ENCODE measurements at places on chromosomes 4 and X.

- DNase-seq: no peak
Observed at GRCh38 chr4:115159141-115159540, 45.7 kb upstream of the NDST4 start.

GRCh38 chr4:92304606-92305005 is 840 bp downstream of the GRID2 start:
- no peak for DNase-seq

DNA sequence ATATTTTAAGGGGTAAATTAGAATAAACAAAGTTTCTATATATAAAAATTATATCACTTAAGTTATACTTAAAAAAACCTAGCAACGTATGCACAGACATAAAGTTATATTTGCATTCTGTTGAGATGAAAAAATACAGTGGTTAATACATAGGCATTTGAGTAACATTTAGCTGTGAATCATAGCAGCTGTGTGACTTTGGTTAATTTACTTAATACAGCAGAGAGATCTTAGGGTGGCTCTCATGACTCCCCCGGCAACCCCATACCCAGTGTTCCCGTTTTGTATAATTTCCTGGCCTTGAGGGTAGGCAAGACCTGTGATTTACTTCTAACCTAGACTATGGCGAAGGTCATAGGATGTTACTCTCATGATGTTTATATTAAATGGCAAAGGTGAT is 504.8 kb downstream of the INPP4B start:
- DNase-seq: no peak

GRCh38 chr4:41460641-41461040 is 77.3 kb upstream of the LIMCH1 start:
- no peak for DNase-seq

- peak; percentile 31 for DNase-seq
Observed at GRCh38 chr4:78971776-78972175, 32.5 kb upstream of the PAQR3 start.

GRCh38 chr4:93373893-93374860 is 454.4 kb upstream of the ATOH1 start:
- DNase-seq: no peak

DNA sequence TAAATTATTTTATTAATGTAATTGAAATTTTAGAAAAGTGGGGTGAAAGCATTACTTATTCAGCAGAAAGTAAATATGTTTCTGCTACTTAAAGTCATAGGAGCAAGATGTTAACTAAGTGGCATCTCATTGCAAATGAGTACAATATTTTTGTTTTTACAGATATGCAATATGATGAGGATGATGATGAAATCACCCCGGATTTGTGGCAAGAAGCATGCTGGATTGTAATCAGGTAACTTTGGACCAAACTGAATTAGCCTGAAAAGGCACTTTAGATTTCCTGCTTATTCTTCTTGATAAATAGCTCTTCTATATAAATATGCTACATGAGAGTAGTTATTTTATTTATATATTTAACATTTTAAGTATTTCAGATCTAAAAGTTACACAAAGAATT is 7.5 kb downstream of the POLR2B start:
- DNase-seq: no peak

- DNase-seq: no peak
Observed at GRCh38 chr4:167897116-167897515, 195.2 kb upstream of the ANXA10 start.

GRCh38 chr4:155433636-155434360 is 57.0 kb upstream of the MAP9 start:
- DNase-seq: no peak

DNA sequence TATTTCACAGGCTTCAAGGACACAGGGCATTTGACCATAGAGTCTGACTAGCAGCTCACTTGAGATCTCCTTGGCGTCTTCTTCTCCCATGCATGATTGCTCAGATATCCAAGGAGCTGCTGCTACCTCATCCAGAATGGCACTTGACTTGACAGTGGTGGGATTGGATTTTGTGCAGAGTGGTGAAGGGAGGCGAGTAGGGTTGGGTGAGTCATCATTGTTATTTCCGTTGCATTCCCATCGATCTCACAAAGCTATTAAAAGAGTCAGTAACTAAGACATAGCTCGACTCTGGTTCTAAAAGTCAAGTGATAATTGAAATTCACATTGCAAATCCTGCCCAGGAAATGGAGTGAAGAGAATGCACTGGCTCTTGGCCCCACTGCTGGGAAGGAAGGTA is 27.7 kb downstream of the NHSL2 start:
- no peak for DNase-seq

- peak; percentile 14 for DNase-seq
Observed at GRCh38 chr4:4519297-4519894, 22.5 kb downstream of the STX18 start.

DNA sequence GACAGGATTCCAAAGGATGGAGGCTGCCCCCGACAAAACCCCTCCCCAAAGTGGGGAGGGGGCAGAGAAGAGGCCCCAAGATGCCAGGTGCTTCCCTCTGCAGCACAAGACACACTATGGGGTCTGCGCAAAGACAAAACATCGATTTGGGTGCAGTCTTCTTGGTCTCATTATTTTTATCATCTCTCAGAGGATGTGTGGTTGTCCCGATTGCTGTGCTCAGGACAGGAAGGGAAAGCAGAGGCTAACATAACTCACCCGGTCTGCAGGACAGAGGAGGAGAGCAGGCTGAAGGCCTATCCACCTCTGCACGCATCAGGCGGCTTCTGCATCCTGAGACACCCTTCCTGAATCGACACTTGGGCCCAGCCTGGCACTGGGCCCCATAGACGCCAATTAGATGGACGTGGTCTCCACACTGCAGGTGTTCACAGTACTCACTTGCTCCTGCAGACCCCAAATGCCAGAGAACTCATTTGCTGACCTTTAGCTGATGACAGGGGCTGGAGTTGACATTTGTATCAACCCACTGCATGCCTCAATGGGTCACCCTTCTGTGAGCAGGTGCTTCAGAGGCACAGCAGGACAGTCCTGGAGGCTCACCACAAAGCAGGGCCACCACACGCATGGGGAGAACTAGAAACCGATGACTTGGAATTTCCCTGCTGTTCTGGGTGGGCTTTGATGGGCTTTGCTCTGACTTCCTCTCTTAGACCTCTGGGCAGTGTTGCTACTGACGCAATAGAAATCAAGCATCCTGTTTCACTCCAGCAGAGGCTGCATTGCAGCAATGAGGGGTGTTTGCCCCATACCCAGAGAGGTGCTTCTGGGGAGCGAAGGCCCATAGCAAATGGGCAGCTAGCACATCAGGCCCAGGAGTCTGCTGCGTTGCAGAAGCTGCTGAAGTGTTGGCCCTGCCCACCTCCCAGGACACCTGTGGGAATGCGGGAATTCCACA is 96.3 kb upstream of the ENPP6 start:
- peak; percentile 65 for DNase-seq

DNA sequence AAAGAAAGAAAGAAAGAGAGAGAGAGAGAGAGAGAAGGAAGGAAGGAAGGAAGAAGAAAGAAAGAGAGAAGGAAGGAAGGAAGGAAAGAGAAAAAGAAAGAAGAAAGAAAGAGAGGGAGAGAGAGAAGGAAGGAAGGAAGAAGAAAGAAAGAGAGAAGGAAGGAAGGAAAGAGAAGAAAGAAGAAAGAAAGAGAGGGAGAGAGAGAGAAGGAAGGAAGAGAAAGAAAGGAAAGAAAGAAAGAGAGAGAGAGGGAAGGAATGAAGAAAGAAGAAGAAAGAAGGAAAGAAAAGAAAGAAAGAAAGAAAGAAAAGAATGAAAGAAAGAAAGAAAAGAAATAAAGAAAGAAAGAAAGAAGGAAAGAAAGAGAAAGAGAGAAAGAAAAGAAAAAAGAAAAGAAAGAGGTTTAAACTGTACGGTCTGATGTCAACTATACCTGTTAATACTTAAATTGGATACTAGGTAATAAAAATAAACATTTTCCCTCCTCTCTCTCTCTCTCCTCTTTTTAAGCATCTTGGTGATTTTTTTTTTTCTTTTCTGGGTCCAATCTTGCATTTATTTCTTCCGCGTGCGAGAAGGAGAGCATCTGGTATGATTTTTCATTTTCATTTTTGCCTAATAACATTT is 93.8 kb downstream of the CRLF2 start:
- DNase-seq: no peak

DNA sequence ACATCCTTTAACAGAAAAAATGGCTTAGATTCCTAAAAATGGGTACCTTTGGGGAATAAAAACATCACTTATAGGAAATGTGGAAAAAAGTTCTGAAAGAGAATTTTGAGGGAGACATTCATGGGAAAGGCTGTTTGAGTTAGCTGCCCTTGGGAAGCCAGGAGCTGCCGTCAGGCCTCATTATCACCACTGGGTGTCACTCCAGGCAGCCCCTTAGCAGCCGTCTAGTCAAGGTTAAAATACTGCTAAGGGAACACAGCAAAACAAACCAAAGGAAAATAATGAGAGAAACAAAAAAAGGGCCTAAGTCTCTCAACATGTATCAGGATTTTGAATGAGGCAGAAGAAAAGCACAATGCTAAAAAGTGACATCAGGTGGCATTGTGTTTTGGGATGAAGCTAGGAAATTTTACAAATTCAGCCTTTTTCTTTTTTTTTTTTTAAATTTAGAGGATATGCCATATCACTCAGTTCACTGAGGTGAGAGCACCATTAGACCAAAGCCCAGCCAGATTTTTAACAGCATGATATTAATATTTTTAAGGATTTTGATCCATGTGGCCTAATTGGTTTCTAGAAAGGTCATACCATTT is 235.3 kb downstream of the GPAT3 start:
- DNase-seq: peak; percentile 48

DNA sequence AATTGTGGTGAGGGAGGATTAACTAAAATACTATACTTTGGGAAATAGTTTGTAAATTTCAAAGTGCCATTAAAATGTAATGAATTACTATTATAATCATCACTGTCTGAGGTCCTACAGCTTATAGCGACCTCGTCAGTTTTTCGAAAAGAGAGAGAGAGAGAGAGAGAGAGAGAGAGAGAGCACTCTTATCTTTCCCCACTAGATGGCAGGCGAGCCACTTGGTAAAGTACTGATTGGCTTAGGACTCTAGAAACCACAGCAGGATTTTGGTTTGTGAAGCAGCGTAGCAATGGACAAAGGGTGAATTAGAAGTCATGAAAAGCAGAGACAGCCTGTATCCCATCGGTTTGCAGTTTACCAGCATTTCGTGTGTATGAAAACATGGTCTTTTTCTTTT is 52.5 kb downstream of the LINC00632 start:
- DNase-seq: peak; percentile 49

- peak; percentile 1 for DNase-seq
Observed at GRCh38 chrX:147875866-147876596, 35.7 kb upstream of the FMR1 start.

GRCh38 chr4:121189326-121190215 is 25.4 kb upstream of the TNIP3 start:
- peak; percentile 58 for DNase-seq

GRCh38 chr4:54005475-54005874 is 58.9 kb downstream of the CHIC2 start:
- no peak for DNase-seq

DNA sequence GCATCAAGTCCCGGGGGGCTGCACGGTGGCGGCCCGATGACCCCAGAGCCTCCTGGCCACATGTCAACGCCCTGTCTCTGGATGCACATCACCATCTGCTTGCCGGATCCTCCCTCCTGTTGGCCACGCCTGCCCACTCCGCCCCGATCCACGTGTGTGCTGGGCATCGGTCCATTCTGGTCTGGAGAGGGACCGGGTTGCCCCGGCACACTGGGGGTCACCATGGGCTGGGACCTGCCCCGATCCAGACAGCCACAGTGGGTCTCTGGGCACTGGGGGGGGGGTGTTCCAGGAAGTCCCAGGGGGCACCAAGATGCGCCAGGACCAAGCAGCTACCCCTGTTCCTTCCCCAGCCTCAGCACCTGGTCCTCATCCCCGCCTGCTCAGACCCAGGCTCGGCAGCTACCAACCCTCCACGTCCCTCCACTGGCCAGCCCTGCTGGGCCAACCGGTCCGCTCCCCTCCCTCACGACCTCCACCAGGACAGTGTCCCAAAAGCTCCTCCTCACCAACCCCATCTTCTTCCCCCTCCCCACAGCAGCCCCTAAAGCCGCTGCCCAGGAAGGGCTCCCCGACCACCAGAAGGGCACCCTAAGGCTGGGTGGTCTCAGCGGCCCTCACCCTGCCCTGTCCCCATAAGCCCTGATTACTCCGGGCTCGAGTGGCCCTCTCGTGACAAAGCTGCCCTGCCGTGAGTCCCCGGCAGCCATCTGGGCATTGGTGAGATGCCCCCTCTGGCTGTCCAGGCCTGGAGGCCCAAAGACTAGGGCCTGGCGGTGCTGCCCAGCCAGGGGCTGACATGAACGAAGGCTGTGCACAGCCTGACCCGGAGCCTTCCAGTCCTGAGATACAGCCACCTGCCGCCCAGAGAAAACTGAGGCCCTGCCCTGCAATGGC is 4.6 kb downstream of the CTBP1 start:
- no peak for DNase-seq

DNA sequence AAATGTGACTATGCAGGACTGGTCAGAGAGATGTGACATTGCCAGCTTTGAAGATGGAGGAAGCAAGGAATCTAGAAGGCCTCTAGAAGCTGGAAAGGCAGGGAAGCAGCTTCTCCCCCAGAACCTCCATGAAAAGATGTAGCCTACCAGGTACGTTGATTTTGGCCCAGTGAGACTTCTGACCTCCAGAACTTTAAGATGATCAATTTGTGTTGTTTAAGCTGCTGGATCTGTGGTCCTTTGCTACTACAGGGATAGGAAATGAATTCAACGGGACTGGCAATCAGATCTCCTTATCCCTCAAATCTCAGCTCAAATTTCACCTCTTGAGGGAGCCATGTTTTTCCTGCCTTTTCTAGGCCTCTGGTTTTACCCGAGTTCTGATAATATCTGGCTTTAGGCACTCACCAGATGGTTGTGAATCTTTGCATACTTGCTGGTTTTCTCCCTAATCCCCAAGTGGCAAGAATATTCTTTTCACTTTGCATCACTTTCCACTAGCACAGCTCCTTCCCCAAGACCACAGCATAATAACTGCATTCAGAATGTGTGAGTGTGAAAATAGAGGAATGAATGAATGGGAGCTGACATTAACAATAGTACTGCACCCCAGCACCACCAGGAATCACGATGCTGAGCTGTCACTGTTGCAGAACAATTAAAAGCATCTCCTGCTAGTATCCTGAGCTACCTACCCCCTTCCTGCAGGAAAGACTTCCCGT is 25.5 kb upstream of the TMSB4X start:
- no peak for DNase-seq

DNA sequence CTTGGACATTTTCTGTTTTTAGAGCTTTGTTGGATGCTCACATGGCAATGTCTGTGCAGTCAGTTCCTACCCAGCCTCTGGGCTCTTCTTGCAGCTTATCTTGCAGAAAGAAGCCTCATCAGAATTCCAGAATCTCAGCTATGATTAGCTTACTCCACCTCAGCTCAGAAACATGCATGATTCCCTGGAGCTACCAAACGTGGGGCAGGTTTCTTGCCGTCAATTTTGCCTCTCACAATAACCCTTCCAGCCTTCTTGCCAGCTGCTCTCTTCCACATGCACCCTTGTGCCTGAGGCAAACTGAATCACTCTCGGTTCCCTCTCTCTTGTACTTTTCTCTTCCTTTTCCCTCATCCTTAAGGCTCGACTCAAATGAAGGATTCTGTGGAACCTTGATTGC is 141.4 kb downstream of the PTTG2 start:
- no peak for DNase-seq
